ENCODE measurements at places on chromosomes 12 and 14.

GRCh38 chr12:96397756-96398423 lies 2.3 kb downstream of the CDK17 start:
- peak; percentile 29 for DNase-seq

DNA sequence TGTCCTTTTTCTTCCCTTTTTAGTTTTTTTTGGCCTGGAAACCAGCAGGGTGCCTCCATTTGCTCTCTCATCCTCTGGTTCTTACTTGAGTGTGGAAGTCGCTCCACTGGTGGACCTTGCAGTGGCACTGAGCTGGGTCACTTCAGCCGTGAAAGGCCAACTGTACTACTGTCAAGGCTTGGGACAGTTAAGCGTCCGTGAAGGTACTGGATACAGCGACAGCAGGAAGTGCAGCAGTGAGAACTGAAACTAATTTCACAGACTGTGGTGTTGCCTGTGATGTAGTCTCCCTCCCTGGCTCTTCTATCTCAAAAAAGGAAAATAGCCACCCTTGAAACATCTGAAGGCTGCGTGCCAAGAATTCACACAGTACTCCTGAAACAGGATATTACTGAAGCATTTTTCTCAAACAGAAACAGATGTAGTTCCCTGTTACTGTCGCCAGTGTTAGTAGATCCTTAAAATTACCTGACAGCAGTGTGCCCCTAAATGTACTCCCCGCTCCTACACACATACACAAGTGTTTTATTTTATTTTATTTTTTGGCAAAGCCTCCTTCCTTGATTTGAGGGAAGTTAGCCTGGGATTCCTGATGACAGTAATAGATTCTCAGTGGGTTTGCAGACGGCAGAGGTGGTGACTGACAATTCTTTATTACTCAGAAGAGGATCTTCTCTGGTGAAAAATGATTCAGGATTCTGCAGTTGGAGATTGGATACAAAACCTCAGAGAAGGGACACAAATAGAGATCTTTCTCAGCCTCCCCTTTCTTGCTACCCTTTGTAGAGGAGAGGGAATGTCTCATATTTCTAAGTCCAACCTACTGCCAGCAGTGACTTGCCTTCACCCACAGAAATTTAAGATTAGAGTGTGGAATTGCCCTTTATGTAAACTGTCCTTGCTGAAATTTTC lies 4.4 kb downstream of the SUSD6 start:
- peak; percentile 19 for DNase-seq

DNA sequence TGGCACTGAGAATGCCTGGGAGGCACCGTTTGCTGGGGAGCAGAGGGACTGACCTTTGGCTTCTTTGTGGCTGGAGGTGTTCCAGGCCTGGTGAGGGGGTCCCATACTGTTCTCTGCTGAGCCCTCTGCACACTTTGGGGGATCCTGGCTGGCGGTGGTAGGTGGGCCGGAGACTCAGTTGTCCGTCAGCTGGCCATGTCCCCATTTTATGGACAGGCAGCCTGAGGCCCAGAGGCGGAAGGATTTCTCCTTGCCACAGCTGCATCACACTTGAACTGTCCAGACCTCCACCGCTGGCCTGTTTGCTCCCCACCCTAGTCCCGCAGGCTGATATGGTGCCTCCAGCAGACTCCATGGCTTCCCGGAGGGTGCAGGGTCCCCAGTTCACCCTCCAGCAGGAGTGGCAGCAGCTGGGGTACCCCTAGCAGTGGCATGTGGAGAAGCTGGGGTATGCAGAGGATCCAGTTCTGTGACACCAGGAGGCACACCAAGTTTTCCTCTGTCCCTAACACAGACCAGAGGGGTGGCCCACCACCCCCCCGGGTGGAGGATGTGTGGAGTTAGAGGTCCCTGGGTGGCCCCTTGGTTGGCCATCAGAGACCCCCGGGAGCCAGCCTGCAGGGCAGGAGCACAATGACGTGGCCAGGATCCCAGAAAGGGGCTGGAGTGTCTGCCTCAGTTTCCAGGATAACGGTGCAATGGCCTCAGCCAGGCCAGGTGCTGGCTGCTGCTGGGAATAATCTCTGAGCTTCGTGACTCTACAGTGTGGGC lies 14.8 kb downstream of the SLC25A29 start:
- no peak for DNase-seq

DNA sequence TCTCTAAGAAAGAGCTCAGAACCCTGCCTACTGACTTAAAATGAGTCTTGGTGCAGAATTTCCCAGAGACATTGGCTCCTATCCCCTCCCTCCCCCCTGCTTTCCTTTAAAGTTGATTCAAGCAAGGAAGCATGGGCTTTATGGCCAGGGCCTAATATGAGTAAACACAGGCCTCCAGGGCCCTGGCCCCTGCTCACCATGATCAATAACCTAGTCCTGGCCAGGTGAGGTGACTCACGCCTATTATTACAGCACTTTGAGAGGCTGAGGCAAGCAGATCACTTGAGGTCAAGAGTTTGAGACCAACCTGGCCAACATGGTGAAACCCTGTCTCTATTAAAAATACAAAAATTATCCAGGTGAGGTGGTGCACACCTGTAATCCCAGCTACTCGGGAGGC lies 165.1 kb upstream of the TMCC3 start:
- DNase-seq, result no peak

DNA sequence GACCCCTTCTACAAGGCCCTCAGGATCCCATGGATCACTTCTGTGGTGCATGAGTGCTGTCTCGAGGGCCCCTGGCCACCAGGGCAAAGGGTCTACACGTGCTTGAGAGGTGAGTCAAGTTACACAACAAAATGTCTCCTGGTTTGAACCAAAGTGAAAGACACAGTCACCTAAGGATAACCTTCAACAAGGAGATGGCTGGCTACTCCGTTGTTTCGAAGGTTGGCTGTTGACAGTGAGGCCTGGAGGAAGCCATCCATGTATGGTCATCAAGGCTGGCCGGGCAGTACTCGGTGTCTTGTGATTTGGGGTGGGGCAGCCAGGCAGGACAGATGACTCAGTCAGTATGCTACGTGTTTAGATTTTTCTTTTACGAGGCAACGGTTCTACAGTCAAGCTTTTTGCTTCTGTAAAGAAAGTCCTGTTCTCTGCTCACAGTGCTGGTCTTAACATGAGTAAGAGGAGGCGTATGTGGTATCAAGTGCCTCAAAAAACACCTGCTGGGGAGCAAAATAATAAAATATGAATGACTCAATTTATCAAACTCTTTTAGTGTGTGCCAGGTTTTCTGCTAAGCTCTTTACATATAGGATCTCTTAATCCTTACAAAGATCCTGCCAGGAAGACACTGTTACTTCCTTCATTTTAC lies 18.0 kb upstream of the NT5DC3 start:
- DNase-seq, result no peak

GRCh38 chr12:125203145-125203765 lies 138.0 kb downstream of the AACS start:
- peak; percentile 15 for DNase-seq

DNA sequence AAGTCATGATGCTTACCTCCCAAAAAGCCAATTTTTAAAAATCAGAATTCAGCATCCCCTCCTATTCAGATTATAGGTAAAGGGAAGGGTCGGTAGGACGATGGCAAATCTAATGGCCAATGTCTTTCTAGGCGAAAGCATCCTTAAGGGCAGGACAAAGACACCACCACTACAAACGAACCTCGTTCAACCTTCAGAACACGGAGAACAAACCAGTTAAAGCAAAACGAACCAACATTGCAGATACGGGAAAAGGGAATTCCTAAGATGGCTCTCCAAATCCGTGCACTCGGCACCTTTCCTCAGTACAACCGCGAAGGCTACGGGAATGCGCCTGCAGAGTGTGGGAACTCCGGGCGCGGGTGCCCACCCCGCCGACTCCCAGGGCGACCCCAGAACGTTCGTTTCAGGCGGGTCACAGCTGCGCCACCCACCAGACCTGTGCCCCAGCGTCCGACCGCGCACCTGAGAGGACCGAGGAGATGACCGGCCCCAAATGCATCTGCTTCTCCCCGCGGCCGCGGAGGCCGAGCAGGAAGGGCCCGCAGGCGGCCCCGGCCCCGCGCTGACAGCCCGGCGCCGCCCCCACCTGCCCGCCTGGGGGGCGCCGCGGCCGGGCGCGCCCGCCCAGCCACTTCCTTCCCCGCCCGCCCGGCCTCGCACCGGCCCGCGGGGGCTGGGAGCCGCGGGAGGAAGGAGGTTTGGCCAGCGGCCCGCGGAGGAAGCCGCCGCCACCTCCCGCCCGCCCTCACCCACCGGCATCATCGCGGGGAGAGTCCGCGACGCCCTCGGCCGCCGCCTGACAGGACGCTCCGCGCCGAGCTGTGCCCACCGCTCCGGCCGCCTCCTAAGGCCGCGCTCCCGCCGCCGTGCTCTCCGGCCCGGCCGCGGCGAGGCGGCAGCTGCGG lies 578 bp downstream of the PPP1R13B start:
- no peak for DNase-seq

- DNase-seq, result no peak
Observed at GRCh38 chr12:52604859-52605258, 3.6 kb upstream of the KRT72 start.

- no peak for DNase-seq
Observed at GRCh38 chr12:19872621-19873540, 433.6 kb downstream of the AEBP2 start.

DNA sequence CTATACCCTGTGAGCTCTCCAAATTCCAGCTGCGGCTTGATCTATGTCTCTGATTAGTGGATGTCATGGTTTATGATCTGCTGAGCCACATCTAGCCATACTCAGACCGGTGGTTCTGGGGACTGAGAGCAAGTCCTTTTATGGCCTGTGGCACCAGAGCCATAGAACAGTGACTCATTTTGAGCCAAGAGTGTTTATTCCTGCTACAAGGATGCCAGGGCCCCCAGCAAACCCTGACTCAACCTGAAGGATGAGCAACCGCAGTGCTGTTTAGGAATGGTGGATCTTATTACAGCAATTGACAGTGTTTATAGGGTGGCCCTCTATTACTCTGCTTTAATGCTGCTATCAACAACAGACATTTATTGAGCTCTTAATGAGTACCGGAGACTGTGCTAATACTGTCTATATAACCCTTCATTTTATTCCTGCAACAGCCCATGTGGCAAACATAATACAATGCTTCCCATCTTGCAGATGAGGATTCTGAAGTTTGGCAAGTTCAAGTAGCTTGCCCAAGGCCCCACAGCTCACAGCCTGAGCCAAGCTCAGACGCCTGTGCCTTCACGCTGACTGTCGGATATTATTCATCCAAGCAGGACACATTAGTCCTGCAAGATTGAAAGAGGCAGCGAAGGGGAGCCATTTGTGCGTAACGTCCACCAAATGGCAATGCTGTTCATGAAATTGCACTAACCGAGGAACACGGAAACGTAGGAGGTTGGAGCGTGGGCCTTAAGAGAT lies 273.6 kb upstream of the PWP1 start:
- no peak for DNase-seq

GRCh38 chr12:49086116-49086515 lies 8.5 kb downstream of the DHH start:
- DNase-seq, result no peak

GRCh38 chr14:72889366-72889765 lies 4.5 kb downstream of the DPF3 start:
- DNase-seq, result no peak

DNA sequence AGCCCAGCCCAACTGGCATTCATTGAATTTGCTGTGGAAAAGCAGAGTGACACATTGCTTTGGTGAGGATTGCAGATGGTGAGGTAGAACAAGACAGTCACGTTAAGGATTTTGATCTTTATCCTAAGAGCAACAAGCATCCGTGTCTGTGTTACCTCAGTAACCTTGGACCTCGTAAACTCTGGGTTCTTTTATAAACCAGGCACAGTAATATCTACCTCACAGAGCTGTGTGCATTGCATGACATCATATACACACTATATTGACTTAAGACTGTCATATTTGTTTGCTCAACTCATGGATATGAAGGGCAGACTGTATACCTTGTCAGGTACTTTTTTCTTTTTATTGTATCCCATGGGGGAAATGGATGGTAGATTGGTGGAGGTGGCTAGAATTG lies 156.2 kb downstream of the ETV6 start:
- no peak for DNase-seq

GRCh38 chr12:96271469-96272199 lies 77.5 kb downstream of the ELK3 start:
- DNase-seq, result no peak

DNA sequence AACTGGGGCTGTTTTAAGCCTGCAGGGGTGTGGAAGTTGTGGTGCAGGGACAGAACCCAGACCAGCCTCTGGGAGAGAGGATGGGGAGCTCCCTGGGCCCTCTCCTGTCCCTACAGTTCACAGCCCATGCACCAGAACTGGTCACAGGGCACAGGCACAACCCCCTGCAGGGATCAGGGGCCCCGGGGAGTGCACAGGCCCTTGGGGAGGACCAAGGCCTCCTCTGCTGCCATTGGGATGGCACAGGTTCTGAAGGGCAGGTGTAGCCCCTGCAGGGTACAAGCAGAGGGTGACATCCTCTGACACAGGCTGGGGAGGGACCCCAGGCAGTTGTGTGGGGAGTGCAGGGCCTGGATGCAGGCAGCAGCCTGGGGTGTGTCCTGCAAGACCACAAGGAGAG lies 66.4 kb upstream of the SFSWAP start:
- DNase-seq, result no peak

DNA sequence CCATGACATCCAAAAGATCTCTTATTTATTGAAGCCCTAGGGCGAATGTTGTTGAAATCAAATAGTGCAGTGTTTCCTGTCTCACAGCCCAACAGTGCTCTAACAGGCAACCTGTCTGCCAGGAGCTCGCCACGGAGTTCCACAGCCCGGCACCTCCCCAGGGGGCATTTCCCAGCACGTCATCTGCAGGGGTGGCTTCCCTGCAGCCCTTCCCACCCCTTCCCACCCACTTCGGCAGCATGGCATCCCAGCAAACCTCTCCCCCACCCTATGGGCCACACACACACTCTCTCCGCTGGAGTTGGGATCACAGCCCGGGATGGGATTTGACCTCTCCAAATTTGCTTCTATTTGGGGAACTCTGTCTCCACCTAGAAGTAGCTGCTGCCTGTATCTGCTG lies 62.7 kb upstream of the C14orf180 start:
- no peak for DNase-seq

DNA sequence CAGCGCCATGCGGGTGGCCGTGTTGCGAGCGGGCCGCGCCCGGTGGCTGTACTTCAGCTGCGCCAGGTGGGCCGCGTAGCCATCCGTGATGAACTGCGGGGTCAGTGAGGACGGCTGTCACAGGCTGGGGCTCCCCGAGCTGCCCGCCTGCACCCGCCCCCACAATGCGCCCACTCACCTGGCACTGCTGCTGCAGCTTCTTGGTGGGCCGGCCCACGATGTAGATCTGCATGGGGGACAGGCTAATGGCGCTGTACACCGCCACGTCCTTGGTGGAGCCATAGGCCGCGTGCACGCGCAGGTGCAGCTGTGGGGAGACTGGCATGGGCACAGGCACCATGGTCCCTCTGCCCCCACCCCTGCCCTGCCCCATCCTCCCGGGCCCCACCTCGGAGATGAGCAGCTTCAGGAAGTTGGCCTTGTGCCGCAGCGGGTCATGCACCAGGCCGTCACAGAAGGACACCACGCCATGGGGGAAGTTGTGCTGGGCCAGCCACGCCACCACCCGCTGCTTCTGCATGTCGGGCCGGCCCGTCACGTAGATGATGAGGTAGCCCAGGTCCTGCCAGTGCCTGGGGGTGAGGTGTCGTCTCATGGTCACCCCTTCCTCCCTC lies 5.9 kb downstream of the ARL6IP4 start:
- no peak for DNase-seq

GRCh38 chr14:36996857-36997590 lies 175.4 kb downstream of the SLC25A21 start:
- DNase-seq, result no peak

Measured in midbrain (tissue), 1 donor.